ENCODE measurements at places on chromosomes 3 and 15. TPM values are rescaled to one million over a fixed set of nuclear protein-coding genes. Genes with fewer than 3 reads are reported as not detected.

DUOX1 gene
- not detected for polyA plus RNA-seq

RETNLB gene
- polyA plus RNA-seq = not detected

VILL gene
- polyA plus RNA-seq = 0.14 TPM

RAD51 gene
- not detected for polyA plus RNA-seq

SYNPR gene
- 2.0 TPM for polyA plus RNA-seq

NEIL1 gene
- polyA plus RNA-seq = 18.6 TPM

LSMEM2 gene
- polyA plus RNA-seq = not detected

CX3CR1 gene
- not detected for polyA plus RNA-seq

DUOXA2 gene
- not detected for polyA plus RNA-seq
